ENCODE measurements at places on chromosomes 1 and 21.

DNA sequence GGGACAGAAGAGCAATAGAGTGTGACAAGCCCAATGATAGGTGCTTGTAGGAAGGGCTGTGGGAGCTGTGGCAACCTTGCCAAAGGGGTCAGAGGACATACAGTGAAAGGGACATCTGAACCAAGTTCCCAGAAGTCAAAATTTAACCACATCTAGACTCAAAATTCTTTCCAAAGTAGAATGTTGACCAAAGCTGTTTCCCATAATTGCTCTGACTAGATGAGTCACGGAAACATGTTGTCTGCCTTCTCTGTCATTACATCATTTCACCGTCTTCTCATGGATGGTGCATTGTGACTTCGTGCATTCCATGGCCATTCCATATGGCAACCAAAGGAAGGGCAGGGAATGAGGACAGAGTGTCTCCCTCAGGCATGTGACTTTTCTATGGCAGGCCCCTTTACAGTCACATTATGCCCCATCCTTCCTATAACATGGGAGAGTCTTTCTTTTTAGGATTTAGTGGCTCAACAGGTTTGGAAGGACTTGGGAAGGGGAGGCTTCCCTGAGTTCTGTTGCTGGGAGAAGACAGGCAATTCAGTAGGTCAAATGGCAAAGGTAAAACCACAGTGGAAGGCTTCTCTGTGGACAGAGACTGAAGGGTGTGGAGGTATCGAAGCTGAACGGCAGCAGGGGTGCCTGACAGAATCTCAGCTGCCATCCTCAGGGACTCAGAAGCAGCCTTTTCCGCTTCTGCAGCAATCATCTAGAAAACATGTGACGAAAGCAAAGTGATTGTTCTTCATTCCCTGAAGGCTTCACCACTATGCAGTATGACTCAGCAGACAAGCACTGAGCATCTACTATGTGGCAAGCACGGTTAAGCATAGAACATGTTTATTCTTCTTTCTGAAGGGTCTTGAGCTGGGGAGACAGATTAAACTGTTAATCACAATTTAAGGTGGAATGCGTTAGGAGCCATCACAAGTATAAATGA lies 24.7 kb downstream of the NPHS2 start:
- DNase-seq, result no peak

GRCh38 chr1:97101509-97101908 lies 379.9 kb downstream of the PTBP2 start:
- no peak for DNase-seq

DNA sequence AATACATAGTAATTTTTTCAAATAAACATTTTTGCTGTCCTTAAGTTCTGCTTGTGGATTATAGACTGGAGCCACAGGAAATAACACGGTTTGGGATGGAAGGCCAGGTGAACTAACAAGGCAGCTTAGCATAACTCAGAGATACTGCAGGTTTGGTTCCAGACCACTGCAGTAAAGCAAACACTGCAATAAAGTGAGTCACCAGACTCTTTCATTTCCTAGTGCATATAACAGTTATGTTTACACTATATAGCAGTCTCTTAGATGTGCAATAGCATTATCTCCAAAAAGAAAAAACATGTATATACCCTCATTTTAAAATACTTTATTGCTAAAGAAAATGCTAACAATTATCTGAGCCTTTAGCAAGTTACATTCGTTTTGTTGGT lies 22.0 kb downstream of the LRRC42 start:
- DNase-seq, result no peak

GRCh38 chr1:220921498-220921897 lies 42.3 kb downstream of the HLX start:
- no peak for DNase-seq

DNA sequence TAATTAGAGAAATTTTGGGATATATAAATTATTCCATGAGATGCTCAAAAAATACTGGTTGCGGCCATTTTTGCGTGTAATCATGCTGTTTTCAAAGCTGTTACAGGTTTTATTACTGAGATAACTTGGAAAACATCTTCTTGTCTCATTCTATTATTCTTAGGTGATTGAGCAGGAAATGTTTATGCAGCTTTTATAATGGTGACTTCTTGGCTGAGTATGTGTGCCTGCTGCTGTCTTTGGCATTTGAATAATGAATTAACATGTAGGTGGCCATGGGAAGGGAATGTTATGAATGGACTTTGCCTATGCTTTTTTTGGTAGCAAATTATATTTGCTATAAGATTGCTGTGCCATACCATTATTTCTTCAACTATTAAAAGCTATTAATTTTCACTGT lies 52.5 kb downstream of the RASAL2 start:
- DNase-seq, result peak; percentile 29

GRCh38 chr21:32423320-32424190 lies 11.0 kb downstream of the EVA1C start:
- no peak for DNase-seq

- DNase-seq, result no peak
These were observed 810 bp upstream of the HLX start for GRCh38 chr1:220878191-220879075.

DNA sequence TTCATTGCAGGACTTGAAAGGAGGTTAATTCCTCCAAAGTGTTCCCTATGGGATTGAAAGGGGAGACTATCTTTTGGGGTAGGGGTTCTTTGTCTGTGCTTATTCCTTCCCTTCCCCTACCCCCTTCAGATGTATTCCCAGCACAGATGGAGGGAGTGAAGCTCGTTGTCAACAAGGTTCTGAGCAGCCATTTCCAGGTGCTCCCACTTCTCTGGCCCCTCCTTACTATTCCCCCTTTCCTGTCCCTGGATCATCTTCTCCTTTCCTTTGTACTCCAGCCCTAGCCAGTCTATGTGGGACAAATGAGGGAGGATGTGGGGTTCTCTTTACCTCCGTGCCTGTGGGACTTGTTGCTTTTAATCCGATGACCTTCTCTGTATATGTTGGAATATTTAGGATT lies 899 bp downstream of the TOMM40L start:
- no peak for DNase-seq

DNA sequence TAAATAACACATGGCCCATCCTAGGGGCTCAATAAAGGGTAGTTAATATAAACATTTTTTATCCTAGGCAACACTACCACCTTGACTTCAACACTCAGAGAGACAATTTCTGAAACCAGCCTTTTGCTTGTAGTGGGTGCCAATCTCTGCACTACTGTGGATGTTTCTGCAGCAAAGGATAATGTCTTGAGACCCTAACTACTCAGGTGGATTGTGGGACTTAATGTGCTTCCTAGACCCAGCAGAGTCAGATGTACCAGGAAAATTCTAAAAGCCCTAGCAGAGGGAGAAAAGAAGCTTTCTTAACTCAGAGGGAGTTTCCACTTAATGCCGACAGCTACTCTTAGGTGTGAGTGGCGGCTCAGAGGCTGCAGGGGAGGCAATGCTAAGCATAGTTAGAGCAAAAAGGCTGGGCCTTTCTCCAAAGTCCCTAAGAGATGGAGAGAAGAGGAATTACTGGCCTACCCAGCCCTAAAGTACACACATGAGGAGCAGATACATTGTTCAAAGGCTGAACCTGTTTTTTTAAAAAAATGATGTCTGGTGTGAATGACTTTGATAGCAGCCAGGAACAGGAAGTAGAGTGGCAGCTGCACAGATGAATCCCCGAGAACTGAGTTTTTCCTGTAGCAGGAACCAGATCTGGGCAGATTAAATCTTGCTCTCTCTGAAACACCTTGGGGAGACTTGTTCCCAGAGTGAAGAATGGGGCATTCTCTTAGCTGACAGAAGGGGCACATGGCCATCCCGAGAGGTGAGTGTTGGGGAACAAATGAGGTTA lies 33.5 kb upstream of the ABCD3 start:
- DNase-seq, result peak; percentile 16

DNA sequence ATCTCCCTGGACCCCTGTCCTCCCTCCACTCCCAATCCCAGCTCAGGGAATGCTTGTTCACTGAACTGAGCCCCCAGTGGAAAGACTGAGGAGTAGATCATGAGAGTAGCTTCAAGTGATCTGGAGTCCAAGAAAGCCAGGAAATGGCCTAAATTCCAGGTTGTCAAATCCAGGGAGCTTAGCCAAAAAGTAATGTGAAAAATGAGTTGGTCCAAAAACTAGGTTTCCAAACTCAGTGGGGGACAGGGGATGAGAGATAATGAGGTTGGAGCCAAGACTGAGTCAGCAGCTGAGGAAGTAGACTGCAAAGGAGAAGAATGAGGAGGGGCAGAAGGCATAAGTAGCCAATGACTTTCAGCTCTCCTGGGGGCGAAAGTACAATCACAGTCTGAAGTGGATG lies 284.1 kb upstream of the BEND5 start:
- DNase-seq, result no peak

- DNase-seq, result no peak
These were observed 42.1 kb downstream of the LRRC8B start for GRCh38 chr1:89566761-89567174.

DNA sequence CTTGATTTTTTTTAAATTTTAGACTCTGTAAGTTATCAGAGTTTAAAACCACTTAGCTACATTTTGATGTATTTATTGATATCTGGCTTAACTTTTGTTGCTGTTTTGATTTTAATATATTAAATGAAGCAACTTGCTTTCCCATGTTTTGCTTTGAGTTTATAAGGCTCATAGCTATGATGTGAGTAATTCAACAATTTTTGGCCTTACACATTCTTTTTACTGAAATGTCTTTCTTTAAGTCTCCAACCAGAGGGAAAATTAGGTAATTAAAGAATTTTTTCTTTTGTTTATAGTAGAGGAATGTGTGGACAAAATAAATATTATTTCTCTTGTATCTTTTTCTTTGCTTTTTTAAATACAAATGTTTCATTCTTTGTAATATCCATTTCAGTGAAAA lies 258.3 kb upstream of the ADAMTS5 start:
- DNase-seq, result no peak

DNA sequence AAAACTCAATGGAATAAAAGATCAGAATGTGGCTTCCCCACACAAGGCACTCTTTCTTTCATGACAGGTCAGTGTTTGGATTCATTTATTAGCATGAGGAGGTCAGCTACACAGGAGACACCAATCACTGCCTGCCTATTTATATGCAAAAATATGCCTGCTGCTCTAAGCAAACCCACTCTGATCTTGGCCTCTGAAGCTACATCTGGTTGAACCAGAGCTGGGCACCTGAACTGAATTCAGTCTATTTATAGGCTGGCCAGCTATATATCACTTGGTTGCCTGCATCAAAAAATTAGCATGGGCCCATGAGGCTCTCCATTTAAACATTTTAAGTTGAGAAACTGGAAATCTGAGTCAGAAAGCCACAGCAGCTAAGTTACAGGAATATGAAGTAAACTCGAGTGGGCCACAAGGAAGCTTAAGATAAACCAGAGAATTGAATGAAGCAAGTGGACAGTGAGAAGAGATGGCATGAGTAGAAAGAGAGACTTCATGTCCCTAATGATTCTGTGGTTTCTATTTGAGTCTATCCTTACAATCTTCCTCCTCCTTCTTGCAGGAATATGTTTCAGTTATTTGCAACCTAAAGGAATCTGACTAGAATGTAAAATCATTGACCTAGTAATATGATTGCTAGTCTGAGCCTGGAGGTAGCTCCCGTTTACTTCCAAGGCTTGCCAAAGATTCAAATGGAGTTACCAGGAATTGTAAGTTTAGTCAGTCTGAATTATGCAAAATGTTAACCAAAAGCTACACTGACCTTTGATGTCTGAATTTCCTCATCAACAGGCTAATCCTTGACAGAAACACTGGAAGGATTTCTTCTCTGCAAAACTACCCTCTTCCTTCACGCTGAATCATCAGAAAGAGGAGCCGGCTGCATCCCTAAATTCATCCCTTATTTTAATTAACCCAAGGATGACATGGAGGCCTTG lies 17.7 kb downstream of the DDAH1 start:
- no peak for DNase-seq
